Suppressor macrophage treated with lipopolysaccharide for 4 hours (primary cell): ENCODE measurements at places on chromosomes 6 and 20.

GRCh38 chr20:6074145-6074561 lies 20.3 kb upstream of the LRRN4 start:
- DNase-seq = no peak

GRCh38 chr6:142074516-142074915 lies 58.2 kb upstream of the GJE1 start:
- DNase-seq = no peak

DNA sequence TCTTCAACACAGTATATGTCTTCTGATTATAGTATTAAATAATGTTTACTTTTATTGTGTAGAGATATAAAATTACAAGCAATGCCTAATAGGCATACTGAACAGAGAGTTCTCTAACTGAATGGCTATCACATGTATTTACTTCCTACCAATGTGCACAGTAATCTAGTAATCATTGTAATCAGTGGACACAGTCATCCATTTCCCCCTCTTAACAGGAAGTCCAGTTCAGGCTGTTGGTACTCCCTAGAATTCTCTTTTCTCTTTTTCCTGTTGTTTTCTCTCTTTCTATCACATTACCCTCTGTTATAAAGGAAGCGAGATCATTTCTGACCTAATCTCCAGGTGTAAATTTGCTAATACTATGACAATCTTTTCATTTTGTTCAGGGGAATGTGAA lies 172.5 kb downstream of the HTR1B start:
- no peak for DNase-seq

DNA sequence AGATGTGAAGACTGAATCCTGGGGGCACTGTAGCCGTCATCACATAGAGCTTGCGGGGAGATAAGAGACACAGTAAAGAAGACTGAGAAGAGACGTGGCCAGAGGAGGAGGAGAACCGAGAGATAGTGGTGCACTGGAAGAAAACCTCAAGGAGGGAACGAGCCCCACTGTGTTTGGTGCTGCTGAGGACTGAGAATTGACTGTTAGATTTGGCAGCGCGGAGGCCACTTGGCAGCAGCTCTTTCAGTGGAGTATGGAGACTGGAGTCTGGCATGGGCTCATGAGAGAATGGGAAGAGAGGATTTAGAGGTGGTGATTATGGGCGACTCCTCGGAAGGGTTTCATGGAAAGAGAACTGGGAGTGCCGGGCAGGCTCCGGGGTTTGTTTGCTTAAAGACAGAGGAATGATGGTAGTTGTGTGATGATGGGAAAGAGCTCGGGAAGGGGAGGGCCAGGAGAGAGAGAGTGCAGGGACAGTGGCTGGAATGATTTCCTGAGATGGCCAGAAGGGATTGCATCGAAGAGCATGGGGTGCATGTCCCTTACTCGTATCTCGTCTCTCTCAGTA lies 18.0 kb downstream of the CDYL start:
- no peak for DNase-seq

GRCh38 chr6:114315831-114316595 lies 26.8 kb downstream of the HS3ST5 start:
- DNase-seq = no peak

DNA sequence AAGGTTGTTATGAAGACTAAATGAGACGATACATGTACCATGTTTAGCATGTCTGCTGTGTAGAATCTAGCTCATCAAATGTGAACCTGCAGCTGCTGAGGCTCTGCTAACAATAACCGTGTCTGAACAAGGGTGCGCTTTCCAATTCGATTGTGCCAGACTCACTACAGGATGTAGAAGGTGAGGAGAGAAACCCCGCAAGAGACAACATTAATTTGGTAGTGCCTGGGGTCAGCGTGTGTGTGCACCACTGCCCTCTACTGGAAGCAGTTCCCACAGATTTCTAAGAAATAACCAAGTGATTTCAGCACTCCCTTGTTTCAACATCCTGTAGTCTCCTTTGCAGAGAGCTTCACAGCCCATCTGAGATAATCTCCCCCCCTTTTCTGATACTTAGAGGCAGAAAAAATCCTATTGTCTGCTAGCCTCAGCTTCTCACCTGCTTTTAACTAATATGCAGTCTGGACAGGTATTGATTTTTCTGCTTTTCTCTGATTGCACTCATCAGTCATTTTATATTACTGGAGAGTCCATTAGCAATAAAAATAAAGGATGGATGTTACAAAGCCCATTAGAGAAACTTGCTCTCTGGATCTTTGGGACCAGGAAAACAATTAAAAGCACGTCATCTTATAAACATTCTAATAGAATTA lies 96.7 kb upstream of the BACH2 start:
- peak; percentile 74 for DNase-seq

- no peak for DNase-seq
These were observed 152.8 kb downstream of the NFATC2 start for GRCh38 chr20:51389543-51390264.

DNA sequence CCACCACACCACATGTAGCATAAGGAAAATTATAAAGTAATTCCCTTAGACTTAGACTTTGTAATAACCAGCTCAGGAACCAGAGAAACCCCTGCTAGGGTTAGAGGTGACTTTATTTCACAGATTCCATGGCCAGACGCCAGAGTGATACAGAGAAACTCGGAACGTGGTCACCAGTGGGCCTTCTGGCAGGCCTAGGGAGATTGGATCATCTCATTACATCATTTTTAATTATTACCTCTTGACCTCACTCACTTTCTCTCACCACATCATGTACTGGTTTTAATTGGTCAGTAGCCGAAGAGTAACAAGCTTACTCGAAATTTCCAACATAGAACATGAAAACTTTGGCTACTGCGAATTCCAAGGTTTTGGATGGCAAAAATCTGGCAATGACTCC lies 72.9 kb downstream of the BMP6 start:
- DNase-seq = no peak

GRCh38 chr6:19231878-19232561 lies 605.1 kb upstream of the ID4 start:
- DNase-seq = no peak

GRCh38 chr6:14726816-14727493 lies 518.9 kb upstream of the JARID2 start:
- DNase-seq = peak; percentile 64

DNA sequence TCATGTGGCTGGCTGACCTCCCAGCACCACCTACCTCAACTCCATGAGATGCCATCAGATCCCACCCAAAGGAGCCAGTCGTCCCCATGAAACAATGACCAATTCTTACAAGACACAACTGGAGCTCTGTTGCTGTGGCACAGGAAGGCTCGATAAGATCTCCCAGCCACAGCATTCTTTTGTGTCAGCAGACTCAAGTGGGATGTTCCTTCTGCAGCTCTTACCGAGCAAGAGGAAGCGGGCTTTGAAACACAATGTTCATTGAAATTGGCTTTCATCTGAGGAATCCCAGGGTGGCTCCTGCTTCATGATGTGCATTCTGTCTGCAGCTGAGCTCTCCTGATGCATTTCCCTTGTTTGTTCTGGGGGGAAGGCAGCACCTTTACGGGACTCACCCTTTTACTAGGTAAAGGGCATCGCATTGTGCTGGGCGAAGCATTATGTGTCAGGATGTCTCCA lies 222.0 kb upstream of the SGK1 start:
- DNase-seq = peak; percentile 46

GRCh38 chr6:12203001-12203400 lies 87.2 kb upstream of the EDN1 start:
- DNase-seq = no peak

GRCh38 chr6:168834801-168835200 lies 393.8 kb downstream of the SMOC2 start:
- no peak for DNase-seq

GRCh38 chr20:49846206-49846807 lies 33.7 kb downstream of the SLC9A8 start:
- DNase-seq = peak; percentile 84

DNA sequence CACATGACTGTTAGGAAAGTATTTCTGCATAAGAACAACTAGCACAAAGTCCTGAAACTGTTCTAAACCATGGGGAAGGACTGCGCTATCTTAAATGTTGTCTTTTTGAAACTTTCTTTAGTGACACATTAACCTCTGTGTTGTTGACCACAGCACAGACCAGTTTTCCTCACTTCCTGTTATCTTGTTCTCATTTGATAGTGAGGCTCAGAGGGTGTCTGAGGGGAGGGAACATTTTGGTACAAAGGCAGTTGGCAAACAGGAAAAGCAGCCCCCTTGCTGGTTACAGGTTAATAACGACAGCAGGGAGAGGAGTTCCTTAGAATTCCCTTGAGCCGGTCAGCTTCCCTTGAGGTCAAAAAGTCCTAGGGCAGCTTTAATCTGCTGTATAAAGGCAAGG lies 143.5 kb upstream of the BMP2 start:
- DNase-seq = peak; percentile 29
